ENCODE measurements at places on chromosomes 7 and 10.

DNA sequence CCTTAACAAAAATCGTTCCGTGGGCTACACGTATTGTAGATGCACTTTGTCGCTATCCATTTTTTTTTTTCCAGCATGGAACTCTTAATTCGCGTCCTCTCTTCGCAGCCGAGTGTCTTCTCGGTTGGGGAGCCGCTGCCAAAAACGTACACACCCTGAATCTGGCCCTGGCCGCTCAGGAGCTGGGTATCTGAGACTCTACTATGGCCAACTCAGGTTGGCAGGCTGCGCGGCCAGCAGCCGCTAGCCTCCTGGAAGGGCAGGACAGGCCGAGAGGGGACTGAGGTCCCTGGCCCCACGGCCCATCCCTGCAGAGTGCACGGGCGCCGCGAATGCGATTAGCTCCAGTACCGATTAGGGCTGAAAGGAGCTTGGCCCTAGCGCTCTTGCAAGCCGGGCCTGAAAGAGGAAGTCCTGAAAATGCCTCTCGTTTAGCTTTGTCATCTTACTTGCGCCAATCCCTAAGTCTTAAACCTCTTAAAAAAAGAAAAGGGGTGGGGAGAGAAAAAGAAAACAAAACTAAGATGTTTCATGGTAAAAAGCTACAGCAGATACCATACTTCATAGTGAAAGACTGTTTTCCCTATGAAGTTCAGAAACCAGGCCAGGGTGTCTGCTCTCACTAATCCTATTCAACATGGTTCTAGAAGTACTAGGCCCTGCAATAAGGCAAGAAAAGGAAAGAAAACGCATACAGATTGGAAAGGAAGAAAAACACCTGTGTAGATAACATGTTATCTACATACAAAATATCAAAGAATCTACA lies 113.2 kb upstream of the RHEB start:
- DNase-seq: no peak

DNA sequence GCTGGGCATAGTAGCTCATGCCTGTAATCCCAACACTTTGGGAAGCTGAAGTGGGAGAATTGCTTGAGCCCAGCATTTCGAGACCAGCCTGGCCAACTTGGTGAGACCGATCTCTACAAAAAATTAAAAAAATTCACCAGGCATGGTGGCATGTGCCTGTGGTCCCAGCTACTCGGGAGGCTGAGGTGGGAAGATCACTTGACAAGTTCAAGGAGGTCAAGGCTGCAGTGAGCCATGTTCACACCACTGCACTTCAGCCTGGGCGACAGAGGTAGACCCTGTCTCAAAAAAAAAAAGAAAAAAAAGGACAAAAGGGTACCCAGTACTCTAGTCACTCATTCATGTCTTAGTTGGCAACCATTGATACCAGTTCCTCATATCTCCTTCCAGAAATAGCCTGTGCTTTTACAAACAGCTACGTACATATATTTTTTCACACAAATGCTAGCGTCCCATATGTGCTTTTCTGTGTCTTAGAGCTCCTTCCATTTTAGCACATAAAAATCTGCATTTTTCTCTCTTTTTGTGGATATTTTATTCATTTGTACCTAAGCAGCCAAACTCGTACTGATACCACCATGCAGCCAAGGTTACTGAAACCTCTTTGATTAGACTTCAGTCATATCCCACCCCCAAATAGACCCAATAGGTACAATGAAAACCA lies 5.5 kb downstream of the ABCC2 start:
- DNase-seq: no peak

DNA sequence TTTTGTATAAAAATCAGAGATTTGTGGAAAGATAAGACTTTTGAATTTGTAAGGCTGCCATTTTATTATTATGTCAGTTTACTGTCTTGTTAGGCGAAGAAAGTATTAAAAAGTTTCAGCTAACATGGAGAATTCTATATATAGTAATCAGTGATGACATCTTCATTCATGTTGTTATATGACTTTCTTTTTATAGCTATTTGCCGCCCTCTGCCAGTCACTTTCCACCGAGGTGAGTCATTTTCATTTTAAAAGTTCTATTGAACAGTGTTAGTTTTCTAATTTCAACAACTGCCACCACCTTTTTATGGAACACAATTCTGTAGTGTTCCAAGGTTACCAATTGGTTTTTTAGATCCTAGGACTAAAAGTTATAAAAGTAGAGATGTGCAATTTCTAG lies 11.8 kb downstream of the CUTC start:
- no peak for DNase-seq

- no peak for DNase-seq
Observed at GRCh38 chr7:30475580-30475979, 3.0 kb downstream of the NOD1 start.

DNA sequence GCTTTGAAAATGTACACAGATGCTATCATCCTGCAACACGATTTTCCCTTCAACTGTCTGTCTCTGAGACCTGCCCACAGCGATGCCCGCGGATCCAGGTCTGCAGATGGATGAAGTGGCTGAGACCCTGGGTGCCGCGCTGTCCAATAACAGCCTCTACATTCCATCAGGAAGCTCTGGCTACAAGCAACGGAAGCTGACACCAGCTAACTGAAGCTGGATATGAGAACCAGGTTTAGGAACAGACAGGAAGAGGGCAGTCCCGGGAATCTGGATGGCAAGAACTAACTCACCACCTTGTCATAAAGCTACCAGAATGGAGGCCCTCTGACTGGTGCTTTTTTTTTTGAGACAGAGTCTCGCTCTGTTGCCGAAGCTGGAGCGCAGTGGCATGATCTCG lies 32.3 kb upstream of the CTBP2 start:
- no peak for DNase-seq

DNA sequence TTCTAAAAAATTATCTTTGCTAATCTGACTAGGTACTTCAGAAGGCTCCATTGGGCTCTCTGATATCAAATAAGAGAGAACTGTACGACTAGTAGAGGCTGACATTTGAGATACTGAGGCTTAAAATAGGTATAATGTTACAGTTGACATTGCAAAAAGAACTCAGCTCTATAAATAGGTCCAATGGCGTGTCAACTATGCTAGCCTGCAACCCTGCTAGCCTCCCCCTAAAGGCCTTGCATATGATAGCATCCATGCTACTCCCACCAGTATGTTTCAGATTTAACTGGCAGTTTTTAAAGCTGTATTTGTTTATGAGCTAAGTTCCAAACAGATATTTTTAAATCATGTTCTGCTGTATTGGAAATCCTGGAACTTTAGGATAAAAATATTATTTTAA lies at the start of gene PPP1R3A:
Gene PPP1R3A, minus strand, starts transcription at position 64 of the 400 bp plus-strand sequence. Its CDS starts 13 bp downstream, at position 51.
- no peak for DNase-seq

DNA sequence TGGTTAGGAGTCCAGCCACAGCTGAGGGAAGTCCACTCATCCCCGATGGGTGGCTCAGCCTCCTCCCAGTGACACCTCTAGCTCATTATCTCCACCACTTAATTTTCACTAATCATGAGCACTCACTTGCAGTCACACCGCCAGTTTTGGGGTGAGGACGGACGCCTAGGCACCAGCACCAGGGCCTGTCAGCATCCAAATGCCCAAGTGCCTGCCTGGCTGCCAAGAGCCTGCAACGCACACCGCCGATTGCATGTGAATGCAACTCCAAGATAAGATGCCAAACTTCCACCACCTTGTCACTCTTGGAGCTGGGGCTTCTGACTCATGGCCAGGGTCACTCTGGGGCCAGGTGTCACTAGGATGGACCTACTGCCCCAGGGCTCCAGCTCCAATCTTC lies 24.4 kb upstream of the SMARCD3 start:
- DNase-seq: no peak

GRCh38 chr10:101394524-101395133 lies 40.7 kb downstream of the BTRC start:
- DNase-seq: no peak

DNA sequence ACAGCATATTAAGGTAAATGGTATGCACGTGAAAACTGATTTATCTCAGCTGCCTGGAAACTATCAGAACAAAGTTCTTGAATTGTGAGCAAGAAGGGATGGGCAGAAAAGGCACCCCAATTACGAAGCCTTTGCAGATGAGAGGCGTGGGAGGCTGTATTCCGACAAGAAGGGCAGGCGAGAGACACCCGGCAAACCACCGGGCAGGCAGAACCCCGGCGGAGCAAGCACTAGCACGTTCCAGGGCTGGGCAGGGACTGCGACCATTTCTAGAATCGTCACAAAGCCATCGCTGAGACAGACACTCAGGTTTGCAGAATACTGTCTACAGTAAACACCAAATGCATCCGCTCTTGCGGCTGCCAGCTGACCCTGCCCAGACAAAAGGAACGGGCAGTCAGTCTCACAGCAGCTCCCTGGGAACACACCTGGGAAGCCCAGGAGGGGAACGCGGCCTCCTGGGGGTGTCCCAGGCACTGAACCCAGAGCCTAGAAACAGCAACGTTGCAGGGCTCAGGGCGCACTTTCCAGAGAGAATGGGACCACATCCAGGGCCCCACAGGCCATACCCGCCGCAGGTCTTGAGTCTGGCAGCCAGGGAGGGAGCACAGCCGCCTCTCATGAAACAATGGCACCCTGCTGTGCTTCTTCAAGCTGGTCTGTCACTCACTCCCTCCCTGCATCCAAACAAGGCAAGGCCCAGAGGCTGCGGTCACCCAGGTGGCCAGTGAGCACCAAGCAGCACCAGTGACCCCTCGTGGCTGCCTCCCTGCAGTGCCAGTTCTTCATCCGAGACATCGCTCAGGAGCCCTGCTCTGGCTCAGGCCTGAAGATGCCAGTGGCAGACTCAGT lies 261.9 kb downstream of the PTPRN2 start:
- DNase-seq: no peak

- DNase-seq: no peak
Observed at GRCh38 chr10:103885617-103886016, 30.2 kb upstream of the SH3PXD2A start.

DNA sequence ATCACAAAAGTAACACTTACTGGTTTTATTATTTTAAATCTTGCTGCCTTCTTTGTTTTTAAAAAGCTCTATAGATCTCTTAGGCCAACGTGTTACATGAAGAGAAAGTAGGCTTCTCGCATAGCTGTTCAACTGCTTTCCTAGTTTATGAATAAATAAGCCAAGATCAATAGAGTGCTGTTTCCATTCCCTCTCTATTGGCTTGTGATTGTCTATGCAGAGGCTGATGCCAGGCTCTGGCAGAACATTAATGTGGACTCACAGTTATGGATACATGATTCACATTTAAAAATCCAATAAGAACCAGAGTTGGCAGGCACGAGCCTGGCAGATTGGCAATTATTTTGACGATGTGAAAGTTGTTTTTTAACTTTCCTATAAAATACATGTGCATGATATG lies 137.5 kb downstream of the GNAT3 start:
- no peak for DNase-seq

DNA sequence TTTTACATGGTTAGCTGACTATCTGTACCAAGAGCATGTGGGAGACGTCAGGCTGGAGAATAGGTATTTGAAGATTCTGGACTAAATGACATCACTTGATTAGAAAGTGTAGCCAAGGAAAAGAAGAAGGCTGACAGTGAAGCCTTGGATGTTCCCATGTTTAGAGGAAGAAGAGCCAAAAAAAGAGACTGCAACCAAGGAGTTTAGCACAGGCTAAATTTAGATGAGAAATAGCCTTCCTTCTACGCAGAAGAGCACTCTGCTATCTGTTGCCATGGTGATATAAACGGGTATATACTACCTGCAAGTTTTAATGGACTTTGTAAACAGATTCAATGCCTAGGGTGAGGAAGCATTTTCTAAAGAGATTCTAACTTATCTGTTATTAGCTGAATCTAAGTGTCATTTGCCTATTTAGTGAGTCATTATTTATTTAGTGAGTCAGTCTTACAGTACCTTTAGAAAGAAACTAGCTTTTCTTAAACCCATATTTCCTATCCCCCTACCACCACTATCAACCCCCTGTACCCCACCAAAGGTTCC lies 69.8 kb downstream of the CDK6 start:
- no peak for DNase-seq

- DNase-seq: no peak
Observed at GRCh38 chr10:44673245-44673983, 237.7 kb upstream of the TMEM72 start.

GRCh38 chr7:66930341-66930740 lies 9.3 kb downstream of the TMEM248 start:
- peak; percentile 22 for DNase-seq

- DNase-seq: no peak
Observed at GRCh38 chr10:43048301-43049051, 28.4 kb upstream of the RET start.

DNA sequence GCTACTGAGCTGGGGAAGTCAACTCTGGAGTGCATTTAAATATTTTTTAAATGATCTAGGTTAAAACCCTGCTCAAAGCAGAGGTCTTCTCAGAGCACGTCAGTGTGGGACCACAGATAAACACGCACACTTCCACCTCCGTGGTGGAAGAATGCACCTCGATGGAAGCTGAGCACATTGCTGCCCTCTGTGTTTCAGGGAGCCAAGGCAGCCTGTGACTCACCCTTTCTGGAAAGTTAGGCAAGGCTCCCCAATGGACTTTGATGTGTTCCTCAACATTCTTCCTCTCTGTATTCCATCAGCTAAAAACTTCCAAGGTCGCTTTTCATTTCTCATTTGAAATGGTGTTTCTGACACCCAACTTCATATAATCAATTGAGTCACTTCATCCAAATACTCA lies 170.8 kb upstream of the KMT2E start:
- DNase-seq: no peak

GRCh38 chr7:2149672-2150444 lies 82.9 kb downstream of the MAD1L1 start:
- DNase-seq: no peak

DNA sequence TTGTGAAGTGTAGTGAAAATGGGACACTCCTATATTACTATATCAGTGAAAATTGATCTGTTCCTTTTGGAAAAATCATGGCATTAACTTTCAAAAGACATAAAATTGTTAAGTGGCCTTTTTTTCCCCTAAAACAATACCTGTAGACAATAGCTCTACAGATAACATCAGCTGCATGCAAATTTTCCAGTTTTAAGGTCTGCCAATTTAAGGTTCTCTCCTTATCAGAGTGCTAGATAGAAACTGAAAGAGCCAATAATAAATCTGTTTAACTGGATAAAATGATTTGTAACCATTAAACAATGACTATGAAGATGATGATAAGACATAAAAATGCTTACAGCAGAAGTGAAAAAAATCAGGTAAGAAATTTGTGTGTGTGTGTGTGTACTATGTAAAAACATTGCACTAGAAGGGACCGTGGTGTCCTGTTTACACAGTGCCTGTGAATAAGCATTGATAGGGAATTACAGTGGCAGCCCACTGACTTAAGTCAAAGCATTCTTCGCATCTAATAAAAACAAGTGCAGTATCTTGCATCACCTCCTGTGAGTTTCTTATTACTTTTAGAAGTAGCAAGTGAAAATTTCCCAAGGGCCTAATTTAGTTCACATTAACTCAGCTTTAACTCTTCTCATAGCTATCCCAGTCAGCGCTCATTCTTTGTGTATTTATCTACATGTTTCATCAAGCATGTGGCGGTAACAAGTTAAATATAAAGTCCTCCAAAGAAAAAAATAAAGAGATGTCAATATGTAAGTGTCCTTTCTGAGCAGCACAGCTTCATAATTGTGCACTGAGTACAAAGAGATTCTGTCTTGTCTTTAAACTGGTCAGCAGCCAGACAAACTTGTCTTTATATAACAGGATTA lies 261.9 kb downstream of the ARL4A start:
- DNase-seq: no peak

GRCh38 chr10:12600652-12601051 lies 251.3 kb downstream of the CAMK1D start:
- DNase-seq: no peak
